Stimulated activated CD8-positive, alpha-beta memory T cell treated with anti-CD3 and anti-CD28 coated beads, Interleukin-2, amount 100 ng/mL, for 48 hours (primary cell): ENCODE measurements at places on chromosomes 13 and 19.

DNA sequence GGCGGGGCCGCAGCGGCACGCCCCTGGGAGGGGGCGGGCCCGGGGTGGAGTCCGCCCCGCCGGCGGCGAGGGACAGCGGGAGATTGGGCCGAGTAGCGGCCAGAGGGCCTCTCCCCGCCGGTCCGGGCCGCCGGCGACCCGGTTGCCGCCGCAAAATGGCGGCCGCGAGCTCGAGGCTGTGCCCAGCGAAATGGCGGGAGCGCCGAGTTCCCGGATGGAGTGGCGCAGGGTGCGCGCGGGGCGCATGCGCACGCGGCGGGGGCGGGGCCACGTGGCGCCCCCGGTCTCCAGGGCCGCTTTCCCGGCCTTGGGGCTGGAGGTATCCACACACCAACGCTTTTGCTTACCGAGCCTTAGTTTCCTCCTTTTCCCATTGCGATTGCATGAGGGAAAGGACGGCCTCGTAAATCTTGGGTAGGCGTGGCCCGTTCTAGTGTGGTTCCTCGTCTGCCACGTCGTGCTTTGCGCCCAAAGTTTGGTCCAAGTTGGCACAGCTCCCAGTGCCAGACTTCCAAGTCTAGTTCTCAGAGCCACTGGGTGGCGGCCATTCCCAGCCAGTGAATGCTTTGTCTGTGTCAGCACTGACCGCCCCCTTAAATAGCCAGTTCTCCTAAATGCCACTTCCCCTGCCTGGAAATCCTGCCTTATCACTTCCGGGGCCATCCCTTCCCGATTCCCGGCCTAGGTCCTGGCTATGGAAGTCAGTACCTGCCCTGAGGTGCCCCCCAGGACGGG is 513 bp downstream of the CIRBP start:
- DNase-seq = peak; percentile 76

DNA sequence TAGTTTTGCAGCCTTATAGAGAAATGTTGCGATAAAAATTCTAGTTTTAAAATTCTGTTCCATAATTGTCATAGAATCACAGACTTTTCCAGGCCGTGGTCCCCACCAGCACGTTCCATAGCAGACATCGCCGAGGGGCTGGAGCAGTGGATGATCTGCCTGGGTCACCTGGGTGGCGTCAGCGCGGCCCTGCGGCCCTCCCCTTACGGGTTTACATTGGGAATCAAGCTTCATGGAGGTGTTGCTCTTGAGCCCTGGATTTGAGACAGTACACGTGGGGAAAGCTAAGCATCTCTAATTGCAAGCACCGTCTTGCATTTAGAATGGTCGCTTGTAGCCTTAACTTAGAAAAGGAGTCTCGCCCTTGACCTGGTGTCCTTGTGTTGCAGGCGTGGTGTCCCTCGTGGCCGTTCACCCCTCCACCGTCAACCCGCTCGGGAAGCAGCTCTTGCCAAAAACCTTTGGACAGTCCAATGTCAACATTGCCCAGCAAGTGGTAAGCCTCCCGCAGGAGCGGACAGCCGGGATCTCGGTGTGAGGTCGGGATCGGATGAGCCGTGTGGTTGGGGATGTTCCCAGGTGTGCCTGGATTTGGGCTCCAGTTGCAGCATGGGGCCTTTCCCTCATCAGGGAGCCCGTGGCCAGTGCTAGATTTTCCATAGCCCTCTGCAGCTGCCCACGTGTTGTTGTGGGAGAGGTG is 35.1 kb downstream of the ATP4B start:
- DNase-seq = no peak

- DNase-seq = no peak
Observed at GRCh38 chr19:33047422-33047821, 17.3 kb downstream of the RHPN2 start.

GRCh38 chr13:36710396-36710795 is 36.6 kb downstream of the SERTM1 start:
- DNase-seq = no peak

- DNase-seq = no peak
Observed at GRCh38 chr13:101397742-101398141, 18.6 kb downstream of the NALCN start.

GRCh38 chr19:3012621-3013262 is 16.3 kb downstream of the TLE2 start:
- no peak for DNase-seq

DNA sequence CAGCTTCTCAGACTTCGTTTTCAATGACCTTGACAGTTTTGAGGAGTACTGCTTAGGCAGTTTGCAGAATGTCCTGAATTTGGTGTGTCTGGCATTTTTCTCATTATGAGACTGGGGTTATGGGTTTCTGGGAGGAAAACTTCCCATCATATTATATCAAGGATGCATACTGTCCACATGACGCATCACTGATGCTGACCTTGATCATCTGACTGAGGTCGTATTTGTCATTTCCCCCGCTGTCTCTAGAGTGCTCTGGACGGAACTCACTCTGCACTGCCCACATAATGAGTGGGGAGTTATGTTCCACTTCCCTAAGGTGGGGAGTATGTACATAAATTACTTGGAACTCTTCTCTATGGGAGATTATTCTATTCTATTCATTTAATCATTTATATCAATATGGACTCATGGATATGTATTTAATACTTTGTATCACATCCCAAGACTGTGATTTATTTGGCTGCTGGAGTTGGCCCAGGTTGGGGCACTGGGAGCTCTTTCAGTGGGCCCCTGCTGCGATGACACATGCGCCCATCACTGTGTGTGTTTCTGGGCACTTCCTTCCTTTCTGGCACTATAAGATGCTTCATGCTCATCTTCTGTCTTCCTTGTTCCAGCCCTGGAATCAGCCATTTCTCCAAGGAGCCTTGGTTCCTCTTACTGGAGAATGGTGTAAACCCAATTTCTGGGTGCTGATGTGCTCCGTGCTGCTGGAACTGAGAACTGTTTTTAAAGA is 138.6 kb downstream of the MIPEP start:
- no peak for DNase-seq

GRCh38 chr19:18589380-18590272 is 1.0 kb downstream of the REX1BD start:
- peak; percentile 60 for DNase-seq

- DNase-seq = no peak
Observed at GRCh38 chr13:28981530-28981929, 161.4 kb downstream of the MTUS2 start.

GRCh38 chr19:39939556-39939955 is 5.1 kb upstream of the FCGBP start:
- no peak for DNase-seq

- no peak for DNase-seq
Observed at GRCh38 chr13:75739244-75739868, 103.2 kb downstream of the LMO7 start.

- no peak for DNase-seq
Observed at GRCh38 chr19:40691421-40692211, 1.2 kb upstream of the NUMBL start.

DNA sequence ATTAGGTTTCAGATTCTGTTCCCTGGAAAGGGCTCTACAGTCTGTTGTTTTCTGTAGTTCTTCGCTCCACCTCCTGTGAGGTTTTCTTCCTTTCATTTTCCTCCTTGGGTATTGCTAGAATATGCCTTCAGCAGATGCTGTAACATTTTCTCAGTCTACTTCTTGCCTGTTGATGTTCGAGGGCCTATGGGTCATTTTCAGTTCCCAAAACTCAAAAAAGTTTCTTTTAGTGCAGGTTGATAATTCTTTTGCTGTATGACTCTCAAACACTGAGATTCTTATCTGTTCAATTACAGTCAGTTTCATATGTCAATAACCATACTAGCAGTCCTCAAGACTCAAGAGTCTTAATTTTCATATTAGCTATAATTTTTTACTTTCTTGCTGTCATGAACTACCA is 268.3 kb downstream of the RFC3 start:
- no peak for DNase-seq

- peak; percentile 60 for DNase-seq
Observed at GRCh38 chr13:29543230-29544215, 52.0 kb downstream of the SLC7A1 start.

DNA sequence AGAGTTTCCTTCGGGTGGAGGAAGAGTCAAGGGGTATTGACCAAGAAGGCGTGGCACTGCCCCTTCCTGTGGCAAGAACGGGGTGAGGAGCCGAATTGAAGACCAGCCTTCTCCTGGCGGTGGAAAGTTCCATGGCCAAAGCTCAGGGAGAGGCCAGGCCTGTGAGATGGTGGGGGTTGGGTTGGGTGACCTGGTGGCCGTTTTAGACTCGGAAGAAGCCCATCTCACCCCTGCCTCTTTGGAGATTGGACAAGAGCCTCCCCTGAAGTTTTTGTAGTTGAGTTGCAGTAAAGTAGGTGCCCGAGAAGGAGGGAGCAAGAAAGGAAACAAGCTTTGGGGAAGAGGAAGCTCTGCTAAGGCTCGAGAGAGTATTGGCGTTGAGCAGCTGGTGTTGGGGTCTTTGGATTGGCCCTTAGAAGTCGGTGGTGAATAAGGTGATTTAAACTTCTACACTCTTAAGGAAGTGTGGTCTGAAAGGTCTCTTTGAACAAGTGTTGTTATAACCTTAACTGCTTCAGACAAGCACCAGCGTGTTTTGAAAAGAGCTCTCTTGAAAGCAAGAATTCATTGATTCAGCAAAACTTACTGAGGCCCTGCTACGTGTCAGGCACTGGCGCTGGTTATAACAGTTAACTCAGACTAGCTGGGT is 964 bp downstream of the SPINT2 start:
- no peak for DNase-seq

DNA sequence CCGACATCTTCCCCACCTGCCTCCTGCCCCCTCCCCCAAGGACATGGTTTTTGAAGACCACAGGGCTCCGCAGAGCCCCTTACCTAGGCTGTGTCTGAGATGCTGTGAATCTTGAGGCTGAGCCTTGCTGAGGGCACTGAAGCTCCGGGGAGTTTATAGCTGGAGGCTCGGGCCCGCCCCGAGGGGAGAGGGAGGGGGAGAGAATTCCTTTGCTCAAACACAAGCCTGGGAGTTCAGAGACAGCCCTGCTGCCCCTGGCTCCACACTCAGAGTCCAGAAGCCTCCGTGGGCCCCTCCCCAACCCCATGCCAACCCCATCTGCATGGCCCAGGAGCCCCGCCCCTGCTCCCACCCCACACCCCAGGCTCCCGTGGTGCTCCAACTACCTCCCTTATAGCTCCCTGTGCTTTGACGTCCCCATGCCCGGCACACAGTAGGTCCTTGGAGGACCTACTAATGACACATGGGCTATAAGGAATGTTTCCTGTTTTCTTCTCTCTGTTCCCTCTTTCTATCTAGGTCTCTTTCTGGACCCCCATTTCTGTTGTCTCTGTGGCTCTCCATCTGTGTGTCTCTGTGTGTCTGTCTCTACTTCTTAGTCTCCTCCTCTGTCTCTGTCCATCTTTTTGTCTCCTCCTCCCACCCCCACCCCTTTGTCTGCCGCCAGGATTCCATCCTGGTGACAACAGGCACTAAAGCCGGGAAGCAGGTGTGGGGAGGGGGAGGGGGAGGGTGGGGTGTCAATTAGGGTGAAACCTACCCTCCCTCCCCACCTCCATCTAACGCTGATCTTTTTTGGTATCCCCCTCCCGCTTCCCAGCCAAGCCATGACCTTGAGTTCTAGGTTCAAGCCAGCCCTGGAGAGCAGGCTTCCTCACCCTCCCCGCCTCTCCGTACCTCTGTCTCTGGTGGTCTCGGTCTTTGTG is at the start of gene TNNT1:
Gene TNNT1, minus strand, starts transcription at position 129 of the 926 bp plus-strand sequence. CDS start 2,049 bp downstream, outside the sequence.
- DNase-seq = no peak

DNA sequence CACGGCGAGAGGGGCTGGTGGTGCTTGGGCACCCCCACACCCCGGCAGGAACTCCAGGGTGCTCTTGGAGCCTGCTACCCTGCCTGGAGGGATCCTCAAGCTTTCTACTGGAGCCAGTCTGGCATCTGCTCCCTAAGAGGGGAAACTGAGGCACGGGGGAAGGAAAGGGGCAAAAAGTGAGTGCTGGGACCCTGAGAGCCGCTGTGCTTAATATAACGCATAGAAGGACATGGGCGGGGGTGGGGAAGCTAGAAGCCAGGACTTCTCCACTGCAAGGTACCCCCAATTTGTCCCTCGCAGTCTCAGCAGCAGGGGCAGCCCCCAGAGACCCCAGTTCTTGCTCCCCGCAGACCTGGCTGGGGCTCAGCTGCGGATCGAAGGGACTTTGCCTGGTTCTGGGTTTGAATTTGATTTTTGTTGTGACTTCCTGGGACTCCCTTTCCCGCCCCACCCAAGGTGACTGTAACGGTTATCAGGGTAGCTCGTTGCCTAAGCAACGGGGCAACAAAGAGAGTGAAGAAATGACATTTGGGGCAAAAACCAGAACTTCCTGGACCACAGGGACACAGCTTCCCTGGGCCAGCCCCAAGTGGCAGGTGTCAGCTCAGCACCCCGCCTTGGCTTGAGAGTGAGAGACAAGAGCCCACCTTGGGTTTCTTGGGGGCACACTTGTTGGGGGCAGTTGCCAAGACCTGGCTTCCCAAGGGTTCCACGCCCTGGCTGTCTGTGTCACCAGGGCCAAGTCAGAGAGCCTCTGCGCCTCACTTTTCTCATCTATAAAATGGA is 638 bp downstream of the ADGRE5 start:
- no peak for DNase-seq

DNA sequence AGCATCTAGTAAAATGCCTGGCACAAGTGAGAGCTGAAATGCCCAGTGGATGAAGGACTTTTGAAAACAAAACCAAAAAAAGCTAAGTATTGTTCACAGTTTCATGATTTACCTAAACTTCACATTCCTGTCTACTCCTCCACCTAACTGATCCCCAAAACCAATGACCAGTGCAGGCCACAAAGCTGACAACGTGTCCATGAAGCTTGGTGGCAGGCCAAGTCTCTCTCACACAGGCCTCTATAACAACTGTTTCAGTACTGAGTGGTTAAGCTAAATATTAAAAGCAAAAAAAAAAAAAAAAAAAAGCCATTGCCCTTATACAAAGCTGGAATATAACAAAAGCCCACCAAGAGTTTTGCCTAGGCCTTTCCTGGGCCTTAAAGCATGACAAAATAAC is 36.4 kb downstream of the STK24 start:
- no peak for DNase-seq

- DNase-seq = no peak
Observed at GRCh38 chr13:68440874-68441273, 1210.7 kb upstream of the PCDH9 start.

DNA sequence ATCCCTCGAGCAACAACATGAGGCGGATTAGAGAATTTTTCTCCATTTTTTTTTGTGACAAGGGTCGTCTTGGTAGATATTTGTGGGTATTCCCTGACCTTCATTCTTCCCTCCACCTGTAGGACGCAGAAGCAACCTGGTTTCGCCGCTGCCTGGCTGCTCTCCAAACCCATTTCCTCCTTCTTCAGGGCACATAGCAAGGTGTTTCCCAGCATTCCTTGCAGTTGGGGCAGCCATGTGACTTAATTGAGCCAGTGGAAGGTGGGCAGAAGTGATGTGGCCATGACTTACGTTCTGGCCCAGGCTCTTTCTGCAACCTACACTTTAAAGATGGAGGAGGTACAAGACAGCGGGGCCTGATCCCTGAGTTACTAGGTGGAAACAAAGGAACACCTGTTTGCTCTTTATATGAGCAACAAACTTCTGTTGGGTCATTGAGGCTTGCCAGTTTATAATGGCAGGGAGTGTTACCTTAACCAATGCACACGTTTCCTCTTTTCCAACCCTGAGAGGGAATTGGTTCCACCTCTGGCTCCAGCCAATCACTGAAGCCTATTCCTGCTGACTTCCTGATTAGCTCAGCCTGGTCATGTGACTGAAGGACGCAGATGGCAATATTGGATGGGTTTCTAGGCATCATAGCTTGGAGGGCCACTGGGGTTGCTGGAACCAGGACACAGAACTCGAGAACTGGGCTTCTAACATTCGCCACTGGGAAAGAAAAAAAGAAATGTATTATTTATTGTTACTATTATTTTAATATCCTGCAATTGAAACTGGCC is 30.8 kb upstream of the ZNRF4 start:
- DNase-seq = no peak

- no peak for DNase-seq
Observed at GRCh38 chr19:35996777-35997176, 1.8 kb downstream of the SDHAF1 start.
